Stimulated activated CD4-positive, alpha-beta T cell treated with anti-CD3 and anti-CD28 coated beads, Interleukin-4, amount 100 ng/mL, for 24 hours (primary cell): ENCODE measurements at places on chromosomes 12 and 14.
A peak's percentile ranks its signal among the peaks of the same experiment; 100 is the strongest.

- DNase-seq, result no peak
Observed at GRCh38 chr14:101074196-101075024, 170.9 kb upstream of the RTL1 start.

- DNase-seq, result no peak
Observed at GRCh38 chr12:127411166-127411915, 855.6 kb upstream of the TMEM132C start.

DNA sequence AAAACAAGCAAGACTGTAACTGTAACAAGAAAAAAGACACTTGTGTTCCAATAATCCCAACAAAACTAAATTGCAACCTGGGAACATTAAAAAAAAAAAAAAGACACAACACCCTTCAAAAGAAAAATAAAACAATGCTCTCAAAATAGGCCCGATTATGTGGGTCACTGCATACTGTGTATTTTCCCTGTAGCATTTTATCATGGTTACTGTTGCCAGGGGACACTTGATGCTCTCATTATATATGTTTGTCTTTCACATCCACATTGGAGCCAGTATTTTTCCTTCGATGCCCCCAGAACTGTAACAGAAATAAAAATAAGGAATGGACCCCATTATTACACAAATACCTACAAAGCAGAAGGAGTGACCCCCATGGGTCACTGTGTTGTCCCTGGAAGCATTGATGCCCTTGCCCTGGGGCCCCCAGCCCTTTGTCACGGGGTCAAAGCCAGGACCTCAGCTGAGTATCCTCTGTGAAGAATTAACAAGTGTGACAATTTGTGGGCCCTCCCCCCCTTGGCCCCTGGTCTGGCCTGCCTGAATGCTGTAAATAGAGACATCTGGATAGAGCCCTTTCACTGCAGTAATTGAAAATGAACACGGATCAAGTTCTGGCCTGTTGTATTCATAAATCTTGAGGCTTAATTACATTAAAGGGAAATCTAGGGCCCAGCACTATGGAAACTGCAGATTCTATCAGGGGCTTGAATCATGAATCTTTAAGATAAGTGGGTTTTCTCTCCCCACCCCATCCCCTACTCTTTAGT is 72.8 kb downstream of the C12orf42 start:
- DNase-seq, result no peak

DNA sequence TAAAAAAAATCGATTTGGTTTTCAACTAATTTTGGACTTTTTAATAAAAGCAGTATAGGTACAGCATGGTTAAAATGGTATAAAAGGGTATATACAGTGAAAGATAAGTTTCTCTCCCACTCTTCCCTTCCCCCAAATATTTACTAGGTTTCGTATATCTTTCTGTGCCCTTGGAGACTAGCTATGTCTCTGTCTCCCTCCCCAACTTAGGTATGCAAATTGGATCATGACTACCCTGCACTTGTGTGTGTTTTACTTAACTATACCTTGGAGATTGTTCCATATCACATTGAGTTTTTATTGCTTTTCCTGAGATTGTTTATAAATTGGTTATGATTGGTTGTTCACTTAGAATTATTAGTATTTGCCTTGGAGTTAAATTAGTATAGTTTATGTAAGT is 19.4 kb downstream of the AEBP2 start:
- DNase-seq, result no peak

- DNase-seq, result no peak
Observed at GRCh38 chr14:104158827-104159798, 20.7 kb downstream of the KIF26A start.

DNA sequence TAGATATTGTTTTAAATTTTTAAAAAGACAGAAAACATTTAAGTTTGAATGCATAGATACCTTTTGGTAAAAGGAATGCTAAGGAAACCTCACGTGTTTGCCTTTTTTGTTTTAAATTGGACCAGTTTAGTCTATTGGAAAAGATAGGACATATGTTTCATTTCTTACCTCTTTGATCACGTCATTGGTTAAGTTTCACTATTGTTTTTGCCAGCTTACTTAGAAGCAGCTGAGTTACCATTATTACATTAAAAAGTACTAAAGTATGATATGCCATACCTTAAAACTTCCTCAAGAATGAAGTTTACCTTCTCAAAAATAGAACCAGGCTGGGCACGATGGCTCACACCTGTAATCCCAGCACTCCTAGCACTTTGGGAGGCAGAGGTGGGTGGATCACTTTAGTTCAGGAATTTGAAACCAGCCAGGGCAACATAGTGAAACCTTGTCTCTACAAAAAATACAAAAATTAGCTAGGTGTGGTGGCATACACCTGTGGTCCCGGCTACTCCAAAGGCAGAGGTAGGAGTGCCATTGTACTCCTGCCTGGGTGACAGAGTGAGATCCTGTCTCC is 54.4 kb downstream of the SRGAP1 start:
- DNase-seq, result no peak

DNA sequence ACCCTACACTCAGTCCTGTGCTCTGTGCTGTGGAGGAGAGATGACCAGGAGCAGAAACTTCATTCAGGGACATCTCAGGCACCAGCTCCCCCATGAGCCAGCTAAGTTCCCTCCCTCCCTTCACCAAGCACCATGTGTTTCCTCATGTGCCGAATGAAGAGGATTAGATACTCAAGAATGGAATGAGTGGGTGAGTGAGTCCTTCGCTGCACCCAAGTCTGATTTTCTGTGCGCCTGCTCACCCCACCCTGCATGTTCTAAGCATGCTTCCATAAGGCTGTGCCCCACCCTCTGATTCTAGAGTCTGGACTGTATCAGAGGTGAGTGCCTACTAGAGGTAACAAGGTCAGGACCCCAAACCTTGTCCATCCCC is 12.1 kb downstream of the SERPINA5 start:
- no peak for DNase-seq

GRCh38 chr12:14960548-14961465 is 594 bp downstream of the ARHGDIB start:
- DNase-seq, result peak; percentile 41

- no peak for DNase-seq
Observed at GRCh38 chr14:95695913-95696312, 9.7 kb downstream of the TCL1B start.

GRCh38 chr14:76727384-76727783 is 33.9 kb upstream of the VASH1 start:
- no peak for DNase-seq
